ENCODE measurements at places on chromosomes 1 and 21.

GRCh38 chr1:147241934-147242448 is 493 bp upstream of the CHD1L start:
- DNase-seq: no peak

GRCh38 chr1:7703321-7704213 is 67.5 kb upstream of the VAMP3 start:
- peak; percentile 58 for DNase-seq

GRCh38 chr1:154567386-154568156 is at the start of gene CHRNB2:
Gene CHRNB2 (plus strand): TSS chr1:154567778. CDS start chr1:154568045, 267 bp downstream.
- peak; percentile 86 for DNase-seq

DNA sequence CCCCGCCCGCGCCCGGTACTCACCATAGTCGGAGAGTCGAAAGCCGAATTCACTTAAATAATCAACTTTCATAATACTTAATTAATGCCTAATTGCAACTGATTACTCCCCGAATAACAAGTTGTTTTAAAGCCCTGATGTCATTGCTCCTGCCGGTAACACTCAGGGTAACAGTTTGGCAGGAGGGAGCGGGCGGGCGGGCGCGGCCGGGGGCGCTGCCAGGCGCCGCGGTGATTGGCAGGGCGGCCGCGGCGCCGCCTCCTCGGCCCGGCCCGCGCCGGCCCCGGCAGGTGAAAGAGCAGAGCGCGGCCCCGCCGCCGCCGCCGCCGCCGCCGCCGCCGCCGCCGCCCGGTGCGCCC is 102.2 kb downstream of the CASZ1 start:
- DNase-seq: peak; percentile 35

- DNase-seq: no peak
These were observed 56.0 kb upstream of the EDARADD start for GRCh38 chr1:236338096-236338495.

GRCh38 chr1:159889821-159890252 is 10.1 kb downstream of the CFAP45 start:
- DNase-seq: no peak

DNA sequence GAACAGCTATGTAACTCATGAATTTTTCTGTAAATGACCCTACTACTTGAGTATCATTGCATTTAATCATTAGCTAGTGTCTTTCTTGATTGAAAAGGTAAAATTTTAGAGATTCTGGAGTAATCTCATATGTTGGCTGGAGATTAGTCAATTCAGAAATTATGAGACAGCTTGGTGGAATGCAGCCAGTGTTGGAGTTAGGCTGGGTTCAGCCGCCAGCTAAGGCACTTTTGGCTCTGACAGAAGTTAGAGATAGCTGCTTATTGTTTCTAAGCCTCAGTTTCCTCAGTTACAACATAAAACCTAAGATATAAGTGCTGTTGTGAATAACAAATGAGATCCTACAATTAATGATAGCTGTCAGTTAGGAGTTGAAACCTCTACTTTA is 49.4 kb downstream of the TBCE start:
- DNase-seq: no peak

DNA sequence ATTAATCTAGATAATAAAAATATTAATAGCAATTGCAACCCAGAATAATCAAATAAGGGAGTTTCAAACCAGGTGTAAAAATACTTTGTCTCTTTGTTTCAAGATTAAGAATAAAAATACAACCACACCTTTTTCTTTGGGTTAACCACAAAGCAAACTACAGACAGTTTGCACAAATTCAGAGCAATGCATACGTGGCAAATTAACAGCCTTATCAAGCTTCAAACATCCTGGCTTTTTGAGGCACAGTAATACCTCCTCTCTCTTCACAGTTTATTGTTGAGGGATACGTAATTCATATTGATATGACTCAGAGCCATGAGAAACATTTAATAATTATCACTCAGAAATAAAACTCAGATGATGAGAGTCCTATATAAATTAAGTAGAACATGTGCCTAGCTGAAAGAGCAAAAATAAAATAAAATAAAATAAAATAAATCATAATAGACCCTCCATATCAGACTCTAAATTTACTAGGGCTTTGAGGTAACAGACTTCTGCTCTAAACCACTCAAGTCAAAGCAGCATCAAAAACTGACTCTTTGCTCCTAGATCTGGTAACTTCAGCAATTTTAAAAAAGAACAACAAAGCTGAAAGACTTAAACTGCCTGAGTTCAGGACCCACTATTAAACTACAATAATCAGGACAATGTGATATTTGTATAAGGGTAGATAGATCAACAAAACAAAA is 11.4 kb downstream of the EDEM3 start:
- DNase-seq: no peak

DNA sequence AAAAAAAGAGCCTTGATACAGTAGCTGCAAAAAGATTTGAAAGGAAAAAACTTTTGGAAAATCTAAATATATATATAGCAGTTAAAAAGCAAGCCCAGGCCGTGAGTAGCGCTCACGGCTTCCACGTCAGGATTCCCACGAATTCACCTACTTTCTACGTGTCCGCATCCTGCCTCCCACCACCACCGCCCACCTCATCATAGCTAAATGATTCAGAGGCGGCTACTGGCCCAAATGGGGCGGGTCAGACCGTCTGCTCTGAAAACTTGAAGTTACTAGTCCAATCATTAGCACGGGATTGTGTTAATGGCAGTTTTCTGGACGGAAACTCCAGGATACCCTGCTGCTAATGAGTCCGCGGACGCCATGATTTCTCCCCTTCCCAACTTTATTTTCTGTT is 1.3 kb upstream of the CCSAP start:
- peak; percentile 45 for DNase-seq

DNA sequence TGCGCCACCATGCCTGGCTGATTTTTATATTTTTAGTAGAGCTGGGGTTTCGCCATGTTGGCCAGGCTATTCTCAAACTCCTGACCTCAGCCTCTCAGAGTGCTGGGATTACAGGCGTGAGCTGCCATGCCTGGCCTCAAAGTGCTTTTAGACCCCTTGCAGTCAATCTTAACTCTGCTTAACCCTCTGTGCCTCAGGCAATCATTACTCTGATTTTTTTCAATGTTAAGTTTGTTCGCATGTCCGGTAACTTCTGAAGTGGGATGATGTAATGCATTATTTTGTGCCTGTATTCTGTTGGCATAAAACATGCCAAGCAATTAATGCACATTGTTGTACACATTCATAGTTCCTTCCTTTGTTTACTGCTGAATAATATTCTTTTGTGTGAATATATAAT is 18.6 kb downstream of the SMG7 start:
- DNase-seq: no peak

Data from NCI-H146 (cell line).